ENCODE measurements at places on chromosomes 11 and 22.

DNA sequence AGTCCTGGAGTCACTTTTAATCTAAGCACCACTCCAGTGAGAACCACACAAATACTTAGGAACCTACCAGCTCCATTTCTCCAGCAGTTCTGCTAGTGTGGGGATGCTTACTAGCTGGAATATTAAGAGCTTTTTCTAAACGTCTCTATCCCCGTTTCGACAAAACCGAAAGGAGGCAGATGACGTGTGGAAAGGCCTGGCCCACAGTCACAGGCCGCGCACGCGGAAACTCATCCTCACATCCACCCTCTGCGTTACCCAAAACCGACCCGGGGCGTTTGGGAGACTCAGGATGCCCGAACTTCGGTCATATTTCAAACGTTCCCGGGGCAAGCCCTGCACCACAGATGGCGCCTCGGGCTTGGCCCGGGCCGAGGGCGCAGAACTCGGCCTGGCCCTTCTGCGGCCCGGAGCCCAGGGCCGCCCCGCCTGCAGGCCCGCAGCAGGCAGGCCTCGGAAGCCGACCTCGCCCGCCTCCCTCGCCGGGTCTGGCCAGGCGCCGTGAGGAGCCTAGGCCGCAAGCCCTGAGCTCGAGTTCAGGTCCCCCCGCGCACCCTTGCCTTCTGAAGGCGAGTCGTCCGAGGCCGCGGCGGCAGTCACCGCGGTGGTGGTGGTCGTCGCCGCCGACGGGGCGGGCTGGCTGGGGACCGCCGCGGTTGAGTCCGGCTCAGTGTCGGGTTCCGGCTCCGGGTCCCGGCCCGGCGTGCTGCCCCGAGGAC lies 473 bp downstream of the FNBP4 start:
- H3K27me3 ChIP-seq: no peaks in the 10 kb centered on the region
- H3K4me1 ChIP-seq: peaks cover 22% of the 10 kb centered on the region
- H3K27ac ChIP-seq: peak overlapping the region; percentile 83
- peaks cover 24% of the 10 kb centered on the region for H3K36me3 ChIP-seq

DNA sequence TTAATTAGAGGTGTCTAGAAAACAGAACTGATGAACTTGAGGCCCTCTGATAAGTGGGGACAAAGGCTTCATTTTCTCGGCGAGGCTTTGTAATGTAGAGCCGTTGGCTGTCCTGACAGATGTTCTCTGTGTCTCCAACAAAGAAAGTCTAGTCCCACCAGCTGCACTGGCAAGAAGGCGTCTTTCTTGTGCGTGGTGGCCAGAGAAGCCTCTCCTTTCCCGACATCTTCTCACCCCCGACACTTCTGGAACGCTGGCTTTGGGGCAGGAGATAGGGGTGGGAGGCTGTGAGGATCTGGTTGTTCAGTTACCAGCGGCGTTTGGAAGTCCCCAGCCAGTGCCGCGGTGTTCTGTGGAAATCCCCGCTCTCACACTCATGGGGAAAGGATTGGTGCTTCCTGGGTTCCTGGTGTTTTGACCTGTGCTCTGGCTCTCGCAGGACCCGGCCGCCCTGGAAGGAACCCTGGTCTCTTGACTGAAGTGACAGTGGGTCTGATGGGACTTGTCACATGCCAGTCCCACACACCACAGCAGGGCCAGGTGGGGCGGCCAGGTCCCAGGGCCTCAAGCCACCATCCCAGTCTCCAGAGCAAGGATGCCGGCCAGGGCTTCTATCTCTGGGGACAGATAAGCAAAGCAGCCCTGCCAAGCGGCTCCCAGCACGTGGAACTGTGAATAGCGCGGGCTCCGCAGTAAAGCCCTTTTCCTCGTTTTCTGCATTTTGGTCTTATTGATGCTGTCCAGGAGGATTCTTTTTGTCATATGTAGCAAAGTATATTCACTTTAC lies 23.2 kb downstream of the FADS2 start:
- DNase-seq: no peak
- no peaks in the 10 kb centered on the region for H3K36me3 ChIP-seq
- no peaks in the 10 kb centered on the region for H3K27me3 ChIP-seq
- H3K27ac ChIP-seq: no peak overlapping the region
- H3K4me3 ChIP-seq: no peak overlapping the region

DNA sequence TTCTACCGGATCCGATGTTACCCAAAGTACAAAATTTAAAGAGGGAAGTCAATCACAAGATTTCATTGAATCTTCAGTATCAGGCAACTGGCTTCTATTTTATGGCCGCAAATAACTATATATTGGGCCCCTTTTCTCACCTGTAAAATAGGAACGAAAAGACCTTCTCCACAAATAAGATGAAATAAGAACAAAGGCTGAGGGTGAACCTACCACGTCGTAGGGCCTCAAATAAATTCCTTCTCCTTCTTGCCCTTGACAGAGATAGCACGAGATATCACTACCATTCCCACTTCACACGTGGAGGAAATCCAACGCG lies 794 bp upstream of the EMSY start:
- peaks cover 20% of the 10 kb centered on the region for H3K36me3 ChIP-seq
- H3K27ac ChIP-seq: peak overlapping the region; percentile 66
- no peak for DNase-seq
- peaks cover 20% of the 10 kb centered on the region for H3K4me1 ChIP-seq
- H3K27me3 ChIP-seq: no peaks in the 10 kb centered on the region
- H3K4me3 ChIP-seq: peak overlapping the region; percentile 73

GRCh38 chr11:121877152-121877551 lies 238.9 kb downstream of the BLID start:
- no peak for DNase-seq
- H3K27ac ChIP-seq: no peak overlapping the region
- H3K4me1 ChIP-seq: no peaks in the 10 kb centered on the region
- no peak overlapping the region for H3K4me3 ChIP-seq
- no peaks in the 10 kb centered on the region for H3K36me3 ChIP-seq

DNA sequence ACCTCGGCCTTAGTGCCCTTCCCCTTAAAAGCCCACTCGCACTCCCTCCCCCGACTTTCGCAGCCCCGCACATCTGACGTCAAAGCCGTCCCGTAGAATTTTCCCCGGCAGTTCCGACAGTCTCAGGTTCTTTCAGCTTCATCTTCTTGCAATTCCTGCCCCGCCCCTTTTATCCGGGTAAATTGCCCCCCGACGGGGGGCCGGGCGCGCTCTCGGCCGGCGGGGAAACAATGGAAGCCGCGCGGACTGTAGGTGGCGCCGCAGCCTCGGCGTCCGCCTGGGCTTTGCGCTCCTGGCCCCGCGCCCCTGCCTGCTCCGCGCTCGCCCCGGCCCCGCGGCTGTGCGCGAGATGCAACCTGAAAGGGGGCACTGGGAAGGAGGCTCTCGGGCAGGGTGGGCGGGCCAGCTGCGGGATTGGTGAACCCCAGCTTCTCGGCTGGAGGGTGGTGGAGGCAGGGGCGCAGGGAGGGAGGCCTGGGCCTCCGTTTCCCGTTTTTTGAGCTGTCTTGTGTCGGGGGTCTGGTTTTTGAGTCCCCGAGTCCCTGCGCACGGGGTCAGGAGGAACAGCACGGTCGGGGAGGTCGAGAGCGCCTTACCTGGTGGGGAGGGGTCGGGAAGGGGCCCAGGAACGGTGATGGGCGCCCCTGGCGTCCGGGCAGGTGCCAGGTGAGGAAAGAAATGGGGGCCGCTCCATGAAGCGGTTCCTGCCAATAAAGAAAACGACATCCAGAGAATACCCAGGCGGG lies 859 bp upstream of the FGF19 start:
- peaks cover 21% of the 10 kb centered on the region for H3K4me1 ChIP-seq
- peak overlapping the region; percentile 61 for H3K4me3 ChIP-seq
- no peak overlapping the region for H3K27ac ChIP-seq
- DNase-seq: no peak
- no peaks in the 10 kb centered on the region for H3K27me3 ChIP-seq

- H3K4me3 ChIP-seq: no peak overlapping the region
- peaks cover 7% of the 10 kb centered on the region for H3K4me1 ChIP-seq
- H3K36me3 ChIP-seq: no peaks in the 10 kb centered on the region
- no peak overlapping the region for H3K27ac ChIP-seq
- no peaks in the 10 kb centered on the region for H3K27me3 ChIP-seq
Measured at GRCh38 chr22:27975381-27976013, 56.4 kb upstream of the PITPNB start.

DNA sequence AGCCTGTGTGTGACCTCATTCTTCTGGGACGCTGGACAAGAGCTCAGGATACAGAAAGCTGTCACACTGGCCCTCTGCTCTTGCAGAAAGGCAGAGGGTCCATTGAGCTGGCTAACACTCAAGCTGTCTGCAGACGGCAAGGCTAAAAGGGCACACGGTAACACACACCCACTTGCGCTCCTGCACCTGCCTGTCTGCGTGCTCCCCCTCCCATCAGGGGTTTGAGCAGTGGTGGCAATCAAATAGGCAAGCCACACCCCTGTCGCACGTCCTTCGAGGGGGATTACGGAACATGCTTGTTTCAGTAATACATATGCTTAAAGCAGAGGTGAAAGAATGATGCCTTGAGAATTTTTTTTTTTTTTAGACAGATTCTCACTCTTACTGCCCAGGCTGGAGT lies 7.1 kb upstream of the QSER1 start:
- peaks cover 10% of the 10 kb centered on the region for H3K4me1 ChIP-seq
- no peak overlapping the region for H3K27ac ChIP-seq
- no peaks in the 10 kb centered on the region for H3K27me3 ChIP-seq
- H3K36me3 ChIP-seq: no peaks in the 10 kb centered on the region

Measured in PC-9 (cell line).